ENCODE measurements at places on chromosomes 3 and 15.

GRCh38 chr3:158395421-158395820, 175.6 kb upstream of the MLF1 start:
- no peak for DNase-seq

- DNase-seq = no peak
These were observed 115.3 kb downstream of the PLCH1 start for GRCh38 chr3:155629556-155629955.

GRCh38 chr3:194142156-194142910, 6.4 kb downstream of the HES1 start:
- no peak for DNase-seq

DNA sequence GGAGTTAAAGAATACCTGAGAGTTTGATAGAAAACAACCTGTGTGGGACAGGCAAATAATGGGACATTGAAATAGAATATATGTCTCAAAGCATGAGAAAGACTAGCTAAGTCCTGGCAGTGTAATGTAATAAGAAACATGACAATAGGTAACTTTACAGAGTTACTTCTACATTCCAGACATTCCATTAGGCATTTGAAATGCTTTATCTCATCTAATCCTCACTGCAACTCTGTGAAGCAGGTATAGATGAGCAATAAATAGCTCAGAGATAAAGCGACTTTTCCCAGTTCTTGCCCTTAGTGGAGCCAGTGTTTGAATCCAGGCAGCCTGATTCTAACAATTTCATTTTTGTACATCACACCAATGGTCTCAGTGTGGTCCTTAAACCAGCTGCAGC, 76.8 kb downstream of the CPNE4 start:
- DNase-seq = no peak

DNA sequence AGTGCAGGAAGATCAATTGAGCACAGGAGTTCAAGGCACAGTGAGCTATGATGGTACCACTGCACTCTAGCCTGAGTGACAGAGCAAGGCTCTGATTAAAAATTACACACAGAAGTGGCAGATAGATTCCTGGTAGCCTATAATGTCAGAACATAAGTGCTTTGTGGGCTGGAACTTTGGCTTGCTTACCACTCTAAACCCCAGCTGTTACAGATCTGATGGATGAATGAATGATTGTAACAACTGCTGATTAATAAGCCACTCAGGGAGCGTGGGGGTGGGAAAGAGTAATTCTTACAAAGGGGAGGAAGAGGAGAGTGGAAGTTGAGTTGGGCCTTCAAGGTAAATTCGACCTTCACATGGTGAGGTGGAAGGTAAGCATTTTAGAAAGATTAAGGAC, 40.9 kb upstream of the PTPN23 start:
- no peak for DNase-seq

- no peak for DNase-seq
These were observed 102.0 kb downstream of the STAC start for GRCh38 chr3:36482256-36482655.

DNA sequence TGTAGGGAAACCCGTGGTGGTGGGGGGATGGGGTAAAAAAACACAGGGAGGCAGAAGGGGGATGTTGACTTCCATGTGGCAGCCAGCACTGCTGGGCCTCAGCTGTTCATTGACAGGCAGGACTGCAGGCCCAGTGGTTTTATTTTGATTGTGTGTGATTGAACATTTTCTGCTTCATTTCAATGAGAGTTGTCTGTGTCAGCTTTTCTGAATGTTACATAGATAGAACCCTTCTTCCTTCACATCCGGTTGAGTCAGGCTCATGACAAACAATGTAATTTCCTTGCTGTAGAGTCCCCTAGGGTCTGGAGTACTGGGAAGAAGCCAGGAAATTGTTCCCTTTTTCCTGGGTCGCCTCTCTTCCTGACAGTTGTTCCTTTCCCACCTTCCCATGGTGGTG, 8.2 kb upstream of the RPP25 start:
- DNase-seq = no peak

Measured in activated CD4-positive, alpha-beta T cell treated with anti-CD3 and anti-CD28 coated beads, Interleukin-2, amount 50 U/mL, for 48 hours (primary cell).